Ascending aorta (tissue), 2 donors: ENCODE measurements at places on chromosomes 4 and X. TPM values are rescaled to one million over a fixed set of nuclear protein-coding genes. Genes with fewer than 3 reads are reported as not detected.
A peak's percentile ranks its signal among the peaks of the same experiment; 100 is the strongest.

GRCh38 chr4:122003335-122003734 lies 51.5 kb upstream of the TRPC3 start:
- no peak for DNase-seq

GRCh38 chr4:1746919-1747602 lies 25.7 kb downstream of the TACC3 start:
- no peak for DNase-seq

DNA sequence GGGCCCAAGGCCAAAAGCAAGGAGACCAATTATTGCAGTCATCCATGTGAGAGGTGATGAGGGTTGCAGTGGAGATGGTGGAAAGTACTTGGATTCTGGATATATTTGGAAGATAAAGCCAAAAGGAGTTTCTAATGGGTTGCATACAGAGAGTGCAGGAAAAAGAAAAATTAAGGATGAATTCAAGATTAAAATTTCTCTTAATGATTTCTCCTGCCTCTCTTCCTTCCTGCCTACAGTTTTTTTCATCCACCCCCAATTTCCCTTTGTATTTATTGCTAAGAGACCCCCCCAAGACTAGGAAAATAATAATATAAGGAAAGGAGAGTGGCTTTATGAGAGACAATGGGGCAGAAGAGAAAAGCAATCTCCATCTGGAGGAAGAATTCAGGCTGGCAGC lies 8.6 kb upstream of the FGF5 start:
- no peak for DNase-seq

GRCh38 chr4:15725608-15726007 lies 22.7 kb downstream of the BST1 start:
- DNase-seq: no peak

GRCh38 chr4:27881705-27882104 lies 1021.1 kb downstream of the STIM2 start:
- no peak for DNase-seq

DNA sequence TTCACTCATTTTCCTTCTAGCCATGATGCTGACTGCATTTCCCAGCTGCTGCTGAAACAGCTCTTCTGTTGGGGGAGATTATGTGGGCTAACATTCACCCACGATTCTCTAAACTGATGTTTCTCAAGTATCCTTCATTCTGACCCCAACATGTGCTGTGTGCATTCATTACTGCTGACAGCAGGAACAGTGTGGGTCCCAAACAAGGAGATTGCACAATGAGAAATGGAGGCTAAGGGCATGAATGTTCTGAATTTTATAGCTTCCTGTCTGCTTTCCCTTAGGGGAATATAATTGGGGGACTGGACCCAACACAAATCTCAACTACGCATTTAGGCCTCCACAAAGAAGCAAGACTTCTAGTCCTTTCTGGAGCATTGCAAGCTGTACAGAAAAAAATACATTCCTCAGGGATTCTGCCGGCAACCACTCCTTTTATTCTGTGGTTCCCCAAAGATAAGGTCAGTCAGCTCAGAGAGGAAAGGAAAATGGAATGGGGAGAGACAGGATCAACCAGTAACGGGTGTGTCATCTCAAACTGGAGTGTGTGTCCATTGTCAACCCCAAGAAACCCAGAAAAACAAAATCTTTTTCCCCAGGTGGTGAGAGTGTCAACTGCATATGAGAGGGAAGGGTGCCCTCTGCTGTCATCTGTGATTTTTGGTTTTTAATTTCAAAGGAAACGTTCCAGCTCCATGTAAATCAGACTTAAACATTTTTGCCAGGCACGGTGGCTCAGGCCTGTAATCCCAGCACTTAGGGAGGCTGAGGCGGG lies 81.5 kb upstream of the EGFL6 start:
- peak; percentile 69 for DNase-seq

GRCh38 chr4:180925805-180926204 lies 1317.4 kb upstream of the TENM3 start:
- no peak for DNase-seq

DNA sequence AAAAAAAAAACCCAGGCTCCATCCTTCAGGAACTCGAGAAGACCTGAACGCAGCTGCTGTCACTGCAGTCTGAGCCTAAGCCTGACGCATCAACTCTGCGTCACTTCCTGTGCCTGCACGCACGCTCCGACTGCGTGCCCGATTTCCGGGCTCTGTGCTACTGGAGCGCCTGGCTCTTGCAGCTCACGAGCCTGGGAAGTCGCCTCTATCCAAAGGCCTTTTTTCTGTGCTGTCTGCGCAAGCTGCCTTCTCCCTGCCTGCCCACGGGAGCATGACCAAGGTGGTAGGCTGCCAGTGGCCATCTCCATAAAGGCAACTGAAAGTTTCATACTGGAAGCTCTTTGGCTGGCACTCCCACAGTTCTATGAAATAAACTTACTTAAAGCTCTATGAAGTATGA lies 9.9 kb upstream of the GASK1B start:
- DNase-seq: no peak

GRCh38 chr4:164606478-164606877 lies 147.5 kb upstream of the SMIM31 start:
- no peak for DNase-seq

C1GALT1C1 gene
- 43.4 TPM for total RNA-seq

G3BP2 gene
- total RNA-seq: 88.9 TPM

GPR173 gene
- 2.1 TPM for total RNA-seq

MPC1L gene
- total RNA-seq: not detected
